ENCODE measurements at places on chromosomes 16 and 17. TPM values are rescaled to one million over a fixed set of nuclear protein-coding genes. Genes with fewer than 3 reads are reported as not detected.

DNA sequence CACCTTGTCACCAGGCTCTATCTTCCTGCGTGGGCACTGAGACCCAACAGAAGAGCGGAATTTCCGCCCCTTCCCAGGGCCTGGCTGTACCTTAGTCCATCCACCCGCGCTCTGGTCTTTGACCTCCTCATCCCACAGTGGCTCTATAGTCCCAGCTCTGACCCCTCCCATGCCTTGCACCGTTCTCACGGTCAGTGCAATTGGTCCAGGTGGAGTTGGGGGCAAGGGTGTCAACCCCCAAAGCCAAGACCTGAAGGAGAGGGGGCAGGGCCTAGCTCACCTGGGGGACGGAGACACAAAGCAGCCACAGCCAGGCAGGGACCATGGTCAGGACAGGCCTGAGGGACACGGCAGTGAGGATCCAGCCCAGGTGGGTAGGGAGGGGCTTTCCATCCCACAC lies 944 bp downstream of the CDH16 start:
- no peaks in the 10 kb centered on the region for H3K36me3 ChIP-seq
- no peak for DNase-seq
- no peaks in the 10 kb centered on the region for H3K4me1 ChIP-seq
- no peaks in the 10 kb centered on the region for H3K27me3 ChIP-seq
- H3K27ac ChIP-seq, result no peak overlapping the region

NPTX1 gene
- 20.1 TPM for total RNA-seq

DNA sequence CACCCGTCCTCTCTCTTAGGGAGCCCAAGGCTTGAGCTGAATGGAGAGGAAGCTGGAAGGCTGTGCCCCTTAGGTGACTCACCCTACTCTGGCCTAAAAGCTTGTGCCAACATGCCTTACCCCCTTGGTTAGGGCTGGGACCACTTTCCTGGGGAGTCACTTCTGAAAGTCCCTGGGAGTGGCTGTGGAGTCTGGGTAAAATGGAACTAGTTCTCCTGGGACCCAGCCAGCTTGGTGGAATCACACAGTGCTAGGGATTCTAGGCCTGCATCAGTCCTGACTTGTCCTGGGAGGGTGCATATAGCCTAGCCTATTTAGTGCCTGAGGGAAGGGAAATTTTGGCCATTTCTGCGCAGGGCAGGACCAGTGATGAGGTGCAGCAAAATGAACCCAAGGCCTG lies 10.5 kb downstream of the MMP28 start:
- H3K4me1 ChIP-seq, result no peaks in the 10 kb centered on the region
- H3K36me3 ChIP-seq, result no peaks in the 10 kb centered on the region
- H3K27me3 ChIP-seq, result no peaks in the 10 kb centered on the region
- no peak overlapping the region for H3K27ac ChIP-seq

DNA sequence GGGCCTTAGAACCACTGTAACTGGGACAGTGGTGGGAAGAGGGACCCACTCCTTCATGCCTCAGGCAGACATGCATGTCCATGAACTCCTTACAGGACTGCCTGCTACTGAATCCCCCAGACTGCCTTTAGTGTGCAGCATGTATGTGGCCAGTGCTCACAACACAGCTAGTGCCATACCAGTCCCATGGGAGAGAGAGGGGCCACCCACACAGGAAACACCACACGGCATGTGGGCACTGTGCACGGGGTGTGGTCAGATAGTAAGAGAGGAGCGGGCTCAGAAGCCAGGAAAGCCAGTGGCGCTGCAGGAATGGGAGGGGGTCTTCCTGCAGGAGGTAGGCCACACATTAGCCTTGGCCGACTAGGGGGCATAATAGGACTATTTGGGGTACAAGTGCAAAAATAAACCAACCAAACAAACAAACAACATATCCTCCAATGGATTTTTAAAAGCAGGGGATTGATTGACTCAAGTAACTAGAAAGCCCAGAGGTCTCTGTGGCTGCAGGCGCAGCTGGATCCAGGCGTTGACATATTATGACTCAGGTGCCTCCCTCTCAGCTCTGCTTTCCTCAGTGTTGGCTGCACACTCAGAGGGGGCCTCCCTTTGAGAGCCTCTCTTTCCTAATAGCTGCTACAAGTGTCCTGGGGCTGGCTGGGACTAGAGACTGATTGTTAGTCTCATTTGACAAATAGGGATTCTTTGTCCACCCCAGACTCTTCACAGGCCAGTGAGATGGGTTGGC lies 104.4 kb downstream of the AMFR start:
- no peaks in the 10 kb centered on the region for H3K27me3 ChIP-seq
- H3K4me1 ChIP-seq, result no peaks in the 10 kb centered on the region
- no peak overlapping the region for H3K27ac ChIP-seq
- no peak for DNase-seq

GRB7 gene
- 23.1 TPM for total RNA-seq

GRCh38 chr16:10519297-10519696 lies 61.1 kb downstream of the EMP2 start:
- H3K4me1 ChIP-seq, result no peaks in the 10 kb centered on the region
- H3K36me3 ChIP-seq, result no peaks in the 10 kb centered on the region
- H3K27me3 ChIP-seq, result no peaks in the 10 kb centered on the region
- DNase-seq, result no peak
- H3K4me3 ChIP-seq, result no peak overlapping the region
- no peak overlapping the region for H3K27ac ChIP-seq
